Kidney capillary endothelial cell (primary cell): ENCODE measurements at places on chromosomes 11 and 22.

DNA sequence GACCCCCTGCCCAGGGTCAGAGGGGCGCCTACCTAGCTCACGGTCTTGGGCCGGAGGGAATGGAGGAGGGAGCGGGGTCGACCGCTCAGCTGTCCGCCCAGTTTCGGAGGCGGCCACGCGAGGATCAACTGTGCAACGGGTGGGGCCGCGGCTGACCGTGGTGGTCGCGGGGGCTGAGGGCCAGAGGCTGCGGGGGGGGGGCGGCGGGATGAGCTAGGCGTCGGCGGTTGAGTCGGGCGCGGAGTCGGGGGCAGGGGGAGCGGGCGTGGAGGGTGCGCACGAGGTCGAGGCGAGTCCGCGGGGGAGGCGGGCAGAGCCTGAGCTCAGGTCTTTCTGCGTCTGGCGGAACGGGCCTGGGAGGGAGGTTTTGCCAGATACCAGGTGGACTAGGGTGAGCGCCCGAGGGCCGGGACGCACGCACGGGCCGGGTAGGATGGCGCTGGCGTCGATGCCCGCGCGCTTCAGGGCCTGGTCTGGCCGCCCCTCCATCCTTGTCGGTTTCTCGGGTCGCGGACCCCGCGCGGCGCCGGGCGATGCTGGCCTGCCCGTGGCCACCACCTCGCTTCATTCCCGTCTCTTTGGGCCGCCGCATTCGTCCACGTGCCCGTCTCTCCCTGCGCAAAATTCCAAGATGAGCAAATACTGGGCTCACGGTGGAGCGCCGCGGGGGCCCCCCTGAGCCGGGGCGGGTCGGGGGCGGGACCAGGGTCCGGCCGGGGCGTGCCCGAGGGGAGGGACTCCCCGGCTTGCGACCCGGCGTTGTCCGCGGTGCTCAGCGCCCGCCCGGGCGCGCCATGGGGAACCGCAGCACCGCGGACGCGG is at the start of gene DRD4:
TSS of gene DRD4 (plus strand) at position 759 of the 822 bp plus-strand sequence. CDS start at position 795, 36 bp downstream.
- no peak for DNase-seq

- DNase-seq, result no peak
These were observed 23.7 kb upstream of the BID start for GRCh38 chr22:17797721-17798559.

GRCh38 chr11:57179681-57180080 is 2.1 kb upstream of the LRRC55 start:
- DNase-seq, result no peak

DNA sequence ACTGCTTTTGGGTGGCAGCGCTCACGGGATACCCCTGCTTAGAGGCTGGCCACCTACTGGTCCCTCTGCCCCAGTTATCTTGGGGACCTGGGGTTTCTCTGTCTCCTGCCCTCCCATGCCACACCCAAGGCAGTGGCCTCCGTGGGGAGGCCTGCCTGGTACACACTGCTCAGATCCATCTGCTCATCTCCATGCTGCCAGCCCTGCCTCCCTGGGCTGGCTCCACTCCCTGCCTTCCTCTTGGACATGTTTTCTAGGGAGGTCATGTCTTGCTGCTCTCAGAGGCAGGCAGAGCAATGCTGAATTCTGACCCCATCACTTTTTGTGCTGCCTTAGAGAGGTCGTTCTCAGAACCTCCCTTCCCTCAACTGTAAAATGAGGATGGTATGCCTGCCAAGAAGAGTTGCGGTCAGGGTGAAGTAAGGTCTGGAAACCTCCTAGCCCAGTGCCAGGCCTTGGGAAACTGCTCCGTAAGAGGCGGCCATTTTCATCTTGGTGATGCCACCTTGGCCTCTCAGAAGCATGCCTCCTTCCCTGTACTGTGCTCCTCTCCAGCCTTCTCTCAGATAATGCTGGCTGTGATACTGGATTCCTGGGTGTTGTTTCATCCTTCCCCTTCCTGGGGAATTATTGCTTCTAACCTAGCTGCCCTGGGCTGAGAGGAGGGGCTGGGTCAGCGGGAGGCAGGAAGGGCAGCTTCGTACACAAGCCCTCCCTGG is 186.4 kb upstream of the ZBED5 start:
- no peak for DNase-seq

DNA sequence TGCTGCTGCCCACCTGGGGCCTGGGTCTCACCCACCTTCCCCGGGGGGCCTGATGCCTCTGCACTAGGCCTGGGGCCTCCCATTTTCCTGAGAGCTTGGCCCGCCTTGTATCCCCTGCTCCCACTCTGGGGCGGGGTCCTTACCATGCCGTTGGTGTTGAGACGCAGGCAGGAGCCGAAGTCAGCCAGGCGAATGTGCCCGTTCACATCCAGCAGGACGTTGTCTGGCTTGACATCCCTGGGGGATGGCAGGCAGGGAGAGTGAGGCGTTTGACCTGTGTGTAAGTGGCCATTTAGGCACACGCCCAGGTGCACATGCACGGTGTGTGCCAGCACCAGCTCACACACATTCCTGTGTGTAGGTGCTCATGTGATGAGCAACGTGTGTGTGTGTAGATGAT is 5.1 kb downstream of the CDC42BPG start:
- DNase-seq, result no peak

- no peak for DNase-seq
These were observed 27.5 kb upstream of the FBLN1 start for GRCh38 chr22:45475063-45475747.

GRCh38 chr22:47551431-47551775 is 789.0 kb downstream of the TBC1D22A start:
- no peak for DNase-seq

DNA sequence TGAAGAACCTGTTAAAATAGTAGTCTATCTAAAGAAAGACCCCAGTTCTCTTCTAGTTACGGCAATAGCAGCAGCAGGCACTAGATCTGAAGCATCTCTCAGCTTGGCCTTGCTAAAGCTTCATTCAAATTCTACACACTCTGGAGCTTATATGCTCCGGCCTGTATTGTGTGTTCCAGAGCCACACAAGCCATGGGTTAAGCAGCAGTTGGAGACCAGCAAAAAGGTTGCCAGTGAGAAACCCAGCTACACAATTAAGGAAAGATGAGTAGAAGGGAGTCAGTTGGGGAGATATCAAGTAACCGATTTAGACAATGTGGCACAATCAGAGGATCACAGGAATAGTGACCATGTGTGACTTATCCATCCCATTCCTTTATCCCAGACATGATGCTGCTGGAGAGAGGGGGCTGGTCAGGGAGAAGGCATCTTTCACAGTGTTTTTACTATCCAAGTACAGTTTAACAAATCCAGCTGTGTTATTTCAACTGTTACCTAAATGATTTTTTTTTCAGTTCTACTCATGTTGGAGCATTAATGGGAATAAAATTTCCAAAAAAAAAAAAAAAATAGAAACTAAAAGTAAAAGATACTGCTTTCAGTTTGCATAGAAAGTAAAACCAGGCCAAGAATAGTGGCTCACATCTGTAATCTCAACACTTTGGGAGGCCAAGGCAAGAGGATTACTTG is 41.0 kb downstream of the PAX6 start:
- no peak for DNase-seq

GRCh38 chr11:76256448-76256847 is 50.1 kb upstream of the WNT11 start:
- DNase-seq, result no peak
